ENCODE measurements at places on chromosomes 13 and 19.
A peak's percentile ranks its signal among the peaks of the same experiment; 100 is the strongest.

DNA sequence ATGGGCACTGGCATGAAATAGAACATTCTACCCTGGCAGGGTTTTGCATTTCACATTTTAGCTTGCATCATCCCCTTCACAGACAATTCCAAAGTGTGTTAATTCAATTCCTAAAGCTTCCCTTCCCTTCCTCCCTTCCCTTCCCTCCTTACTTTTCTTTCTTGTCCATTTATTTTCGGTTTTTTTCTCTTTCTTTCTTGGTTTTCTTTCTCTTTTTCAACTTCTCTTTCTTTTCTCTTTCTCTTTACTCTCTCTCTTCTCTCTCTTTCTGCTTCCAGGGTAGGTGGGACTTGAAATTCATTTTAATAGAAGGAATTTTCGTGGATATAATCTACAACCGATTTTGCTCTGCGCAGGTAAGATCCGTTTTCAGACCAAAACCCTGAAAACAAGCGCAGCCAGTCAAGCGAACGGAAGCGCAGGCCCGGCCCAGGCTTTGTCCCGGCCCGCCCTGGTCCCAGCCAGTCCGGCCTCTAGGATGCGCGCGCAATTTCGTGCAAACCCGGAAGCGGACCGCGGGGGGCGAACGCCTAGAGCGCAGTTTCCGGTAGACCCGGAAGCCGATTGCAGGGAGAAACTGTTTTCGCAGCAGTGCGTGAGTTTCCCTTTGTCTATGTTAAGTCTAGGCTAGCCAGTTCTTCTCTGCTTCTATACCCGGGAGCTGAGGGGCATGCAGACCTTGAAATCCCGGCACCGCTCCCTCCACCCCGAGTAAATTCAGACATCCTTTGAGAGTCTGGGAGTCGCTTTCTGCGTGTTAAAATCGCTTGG lies at the start of gene ZNF528:
ZNF528 (plus strand) TSS at position 540 of the 771 bp plus-strand sequence. CDS start 4,165 bp downstream, outside the sequence.
- peak; percentile 93 for DNase-seq

- no peak for DNase-seq
Measured at GRCh38 chr13:33193428-33193974, 92.1 kb downstream of the STARD13 start.

- DNase-seq = no peak
Measured at GRCh38 chr19:49425178-49425577, at the start of gene GFY. Gene GFY, plus strand, starts transcription at chr19:49425388. Its CDS starts 1,043 bp downstream, at chr19:49426431.

DNA sequence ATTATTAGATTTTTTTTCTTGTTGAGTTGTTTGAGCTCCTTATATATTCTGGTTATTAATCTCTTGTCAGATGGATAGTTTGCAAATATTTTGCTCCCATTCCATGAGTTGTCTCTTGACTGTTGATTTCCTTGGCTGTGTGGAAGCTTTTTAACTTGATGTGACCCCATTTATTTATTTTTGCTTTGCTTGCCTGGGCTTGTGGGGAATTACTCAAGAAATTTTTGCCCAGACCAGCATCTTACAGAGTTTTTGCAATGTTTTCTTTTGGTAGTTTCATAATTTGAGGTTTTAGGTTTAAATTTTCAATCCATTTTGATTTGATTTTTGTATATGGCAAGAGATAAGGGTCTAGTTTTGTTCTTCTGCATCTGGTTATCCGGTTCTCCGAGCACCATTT lies 124.7 kb downstream of the PCCA start:
- no peak for DNase-seq

- DNase-seq = no peak
Measured at GRCh38 chr19:56573914-56574313, 6.6 kb downstream of the ZNF470 start.

GRCh38 chr13:83065108-83065507 lies 817.2 kb downstream of the SLITRK1 start:
- no peak for DNase-seq

DNA sequence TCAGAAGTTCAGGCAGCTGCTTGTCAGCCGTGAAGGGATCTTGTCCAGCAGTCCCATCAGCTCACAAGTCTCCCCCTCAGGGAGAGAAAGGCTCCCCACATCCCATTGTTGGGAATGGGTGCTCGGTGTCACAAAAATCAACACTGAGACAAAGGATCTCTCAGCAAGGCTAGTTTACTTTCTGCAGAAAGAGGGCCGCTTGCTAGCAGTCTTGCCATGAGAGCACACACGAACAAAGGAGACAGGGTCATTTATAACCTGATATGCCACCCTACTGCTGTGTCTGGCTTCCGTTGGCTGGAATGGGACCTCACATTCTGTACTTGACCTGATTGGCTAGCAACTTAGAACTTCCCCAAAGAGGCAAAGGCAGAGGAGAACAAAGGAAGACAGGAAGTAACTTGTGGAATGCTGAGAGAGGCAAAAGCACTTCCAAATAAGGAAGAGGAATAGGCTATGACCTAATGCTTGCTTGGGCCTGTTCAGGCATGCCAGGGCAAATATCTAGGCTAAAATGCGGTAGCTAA lies 8.7 kb upstream of the IGFL3 start:
- peak; percentile 66 for DNase-seq

GRCh38 chr19:3188627-3189596 lies 3.2 kb downstream of the NCLN start:
- no peak for DNase-seq

GRCh38 chr19:46975925-46976782 lies 43.5 kb upstream of the NPAS1 start:
- DNase-seq = peak; percentile 68

DNA sequence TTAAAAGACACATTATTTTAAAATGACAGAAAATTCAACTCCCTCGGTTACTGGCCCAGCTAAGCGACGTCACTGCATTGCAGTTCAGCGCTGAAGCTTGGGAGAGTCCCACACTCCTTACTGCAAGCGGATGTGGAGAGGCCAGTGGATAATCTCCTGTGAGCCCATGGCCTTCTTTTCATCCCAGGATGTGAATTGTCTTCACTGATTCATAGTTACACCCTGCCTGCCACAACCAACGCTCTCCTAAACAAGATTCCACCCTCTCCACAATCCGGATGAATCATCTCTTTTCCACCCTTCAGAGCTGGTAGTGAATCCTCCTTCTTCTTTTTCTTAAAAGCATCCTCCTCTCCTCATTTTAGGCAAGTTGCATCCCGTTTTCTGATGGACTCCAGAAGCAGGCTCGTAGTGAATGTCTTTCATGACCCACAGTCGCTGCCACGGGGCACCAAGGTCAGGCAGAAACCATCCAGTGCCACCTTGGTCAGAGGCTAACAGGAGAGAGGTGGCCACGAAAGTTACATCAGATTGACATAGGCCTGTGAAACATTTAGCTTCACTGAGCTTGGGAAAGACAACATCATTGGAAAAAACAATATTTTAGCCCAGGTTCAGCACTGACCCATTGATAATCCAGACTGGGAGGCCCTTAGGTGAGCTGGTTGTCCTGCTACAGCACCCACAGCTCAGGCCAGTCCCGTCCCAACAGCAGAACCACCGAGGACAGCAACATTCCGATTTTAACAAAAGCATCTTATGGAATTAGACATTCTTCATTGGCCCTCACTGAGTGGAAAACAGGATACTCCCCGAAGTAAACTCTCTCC lies 2.0 kb downstream of the GJB2 start:
- DNase-seq = no peak

GRCh38 chr19:11106477-11106876 lies 17.2 kb downstream of the LDLR start:
- DNase-seq = no peak

DNA sequence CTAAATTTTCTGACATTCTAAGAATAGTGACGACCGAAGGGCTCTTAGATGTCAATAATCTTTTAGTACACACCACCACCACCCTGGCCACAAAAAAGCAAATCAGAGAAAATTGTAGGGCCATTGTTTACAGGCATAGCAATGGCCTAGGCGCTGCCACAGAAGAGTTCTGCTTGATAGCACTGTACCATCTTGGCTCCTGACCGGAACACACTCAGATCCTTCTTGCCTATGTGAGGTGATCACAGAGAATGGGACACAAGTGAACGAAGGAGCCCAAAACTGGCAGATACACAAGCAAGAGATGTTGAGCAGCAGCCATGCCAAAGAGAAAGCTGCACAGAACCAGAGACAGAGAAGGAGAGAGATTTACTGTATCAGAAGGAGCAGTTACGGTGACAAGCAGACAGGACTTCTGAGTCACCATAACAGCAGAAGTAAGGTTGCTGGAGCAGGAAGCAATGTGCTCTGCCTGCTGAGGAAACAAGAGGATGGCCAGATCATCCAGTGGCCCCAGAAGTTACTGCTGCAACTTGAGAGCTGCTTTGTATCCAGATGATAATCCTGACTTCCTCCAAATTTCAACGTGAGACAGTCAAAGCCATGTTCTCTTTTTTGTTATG lies 105.2 kb downstream of the SLITRK6 start:
- DNase-seq = no peak

DNA sequence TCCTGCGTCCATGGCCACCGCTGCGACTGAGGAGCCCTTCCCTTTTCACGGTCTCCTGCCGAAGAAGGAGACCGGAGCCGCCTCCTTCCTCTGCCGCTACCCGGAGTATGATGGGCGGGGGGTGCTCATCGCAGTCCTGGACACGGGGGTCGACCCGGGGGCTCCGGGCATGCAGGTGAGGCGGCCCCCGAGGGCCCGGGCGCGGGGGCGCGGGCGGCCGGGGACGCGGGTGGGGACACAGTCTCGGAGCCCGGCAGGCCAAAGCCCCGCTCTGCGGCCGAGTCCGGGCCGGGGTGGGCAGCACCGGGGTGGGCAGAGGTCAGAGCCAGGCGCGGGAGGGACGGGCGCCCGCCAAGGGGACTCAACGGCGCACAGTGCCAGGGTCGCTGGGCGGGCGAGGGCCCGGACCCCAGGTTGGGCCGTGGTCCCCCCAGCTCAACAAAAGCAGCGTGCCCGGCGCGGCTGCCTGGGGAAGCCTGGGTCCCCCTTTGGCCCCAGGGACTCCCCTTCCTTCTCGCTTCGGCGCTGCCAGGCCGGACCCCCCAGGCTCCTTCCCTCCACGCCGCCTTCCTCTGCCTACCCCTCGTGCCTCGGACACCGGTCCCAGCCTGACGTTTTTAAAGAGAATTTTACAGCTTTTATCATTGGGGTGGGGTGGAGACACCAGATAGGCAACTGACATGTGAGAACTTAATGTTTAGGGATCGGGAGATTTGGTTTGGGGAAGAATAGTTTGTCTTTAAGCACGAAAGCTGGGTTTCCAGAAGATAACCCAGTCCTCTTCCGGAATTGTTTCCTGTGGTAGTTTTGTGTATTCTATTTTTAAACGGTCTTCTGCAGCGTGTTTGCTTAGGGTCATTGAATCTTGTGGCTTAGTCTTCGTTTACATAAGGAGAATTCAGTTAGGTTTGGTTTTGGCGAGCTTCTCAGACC lies 509 bp downstream of the TPP2 start:
- no peak for DNase-seq

DNA sequence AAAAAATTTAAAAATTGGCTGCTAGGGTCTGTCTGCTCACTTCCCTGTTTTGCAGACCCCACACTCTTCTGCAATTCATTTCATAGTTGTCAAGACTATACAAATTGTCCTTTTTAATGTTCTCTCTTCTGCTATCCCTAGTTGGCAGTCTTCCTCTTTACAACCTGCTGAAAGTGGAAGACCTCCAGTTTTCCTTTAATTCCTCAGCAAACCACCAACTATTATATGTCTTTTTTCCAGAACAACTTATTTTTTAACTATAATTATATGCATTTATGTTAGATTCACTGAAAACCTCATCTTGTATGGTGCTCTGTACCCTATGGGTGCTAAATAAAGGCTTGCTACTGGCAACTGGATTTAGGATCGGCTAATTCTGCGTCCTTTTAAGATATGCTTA lies 1.1 kb upstream of the PHF11 start:
- no peak for DNase-seq

DNA sequence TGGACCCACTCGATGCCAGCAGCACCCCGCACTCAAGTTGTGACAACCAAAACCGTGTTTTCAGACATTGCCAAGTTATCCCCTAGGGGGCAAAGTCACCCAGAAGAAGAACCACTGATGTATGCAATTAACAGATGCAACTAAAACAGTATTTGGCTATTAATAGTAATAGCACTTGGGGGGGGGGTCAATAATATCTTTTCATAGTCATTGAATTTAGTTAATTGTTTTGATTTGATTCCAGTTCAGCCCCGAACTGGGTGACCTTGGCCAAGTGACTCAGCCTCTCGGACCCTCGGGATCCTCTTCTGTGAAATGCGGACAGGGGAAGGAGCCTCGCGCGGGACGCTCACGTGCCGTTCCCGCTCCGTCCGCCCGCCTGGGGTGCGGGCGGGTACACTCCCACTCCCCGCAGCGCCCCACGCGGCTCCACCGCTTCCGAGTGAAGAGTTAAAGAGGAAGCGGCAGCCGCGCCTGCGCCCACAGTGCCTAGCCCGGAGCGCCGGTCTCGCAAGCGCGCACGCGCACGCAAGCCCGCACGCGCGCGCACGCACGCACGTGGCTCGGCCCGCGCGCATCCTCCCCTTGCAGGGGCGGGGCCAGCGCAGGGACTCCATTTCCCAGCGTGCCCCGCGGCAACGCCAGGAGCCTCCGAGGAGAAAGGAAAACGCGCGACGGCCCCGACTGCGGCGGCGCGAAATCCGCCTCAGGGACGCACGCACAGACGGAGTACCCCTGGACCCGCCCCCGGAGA lies 435 bp upstream of the DAZAP1 start:
- peak; percentile 97 for DNase-seq

DNA sequence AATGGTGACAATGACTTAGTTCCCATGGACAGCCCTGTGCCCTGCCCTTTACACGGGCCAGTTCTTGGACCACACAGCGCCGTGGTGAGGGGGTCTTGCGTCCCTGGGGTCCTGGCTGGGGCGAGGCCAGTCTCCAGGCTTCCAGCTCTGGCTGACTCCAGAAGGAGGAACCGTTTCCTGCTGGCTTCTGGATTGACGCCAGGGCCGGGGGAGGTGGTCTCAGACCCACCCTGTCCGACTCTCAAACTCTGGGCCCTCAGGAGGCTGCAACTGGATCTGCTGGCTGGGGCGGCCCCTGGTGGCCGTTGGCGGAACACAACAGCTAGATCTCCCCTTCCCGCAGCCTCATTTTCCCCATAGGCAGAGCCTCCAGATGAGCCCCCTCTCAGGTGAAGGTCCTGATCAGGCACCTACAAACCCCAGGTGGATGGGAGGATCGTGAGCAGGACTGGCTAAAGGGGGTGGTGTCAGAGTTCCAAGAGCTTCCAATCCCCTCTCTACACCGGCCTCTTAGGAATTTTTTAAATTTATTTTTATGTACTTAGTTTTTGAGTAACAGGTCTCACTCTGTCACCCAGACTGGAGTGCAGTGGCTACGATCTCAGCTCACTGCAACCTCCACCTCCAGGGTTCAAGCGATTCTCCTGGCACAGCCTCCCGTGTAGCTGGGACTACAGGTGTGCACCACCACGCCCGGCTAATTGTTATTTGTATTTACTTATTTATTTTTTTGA lies 8.0 kb downstream of the CCDC194 start:
- DNase-seq = peak; percentile 68

DNA sequence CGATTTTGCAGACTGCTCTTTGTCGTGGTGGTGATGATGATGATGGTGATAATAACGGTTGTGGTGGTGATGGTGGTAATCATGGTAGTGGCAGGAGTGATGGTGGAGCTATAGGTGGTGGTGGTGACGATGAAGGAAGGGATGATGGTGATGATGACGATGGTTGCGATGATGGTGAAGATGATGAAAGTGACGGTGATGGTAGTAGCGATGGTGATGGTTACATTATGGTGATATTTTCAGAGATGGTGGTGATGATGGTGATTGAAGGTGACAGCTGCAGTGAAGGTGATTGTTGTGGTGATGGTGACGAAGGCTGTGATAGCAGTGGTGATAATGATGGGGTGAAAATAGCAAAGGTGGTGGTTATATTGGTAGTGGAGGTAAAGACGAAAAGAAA lies 2.1 kb upstream of the ADGRE3 start:
- DNase-seq = no peak
